GM04503 (cell line): ENCODE measurements at places on chromosomes 3 and 15.

DNA sequence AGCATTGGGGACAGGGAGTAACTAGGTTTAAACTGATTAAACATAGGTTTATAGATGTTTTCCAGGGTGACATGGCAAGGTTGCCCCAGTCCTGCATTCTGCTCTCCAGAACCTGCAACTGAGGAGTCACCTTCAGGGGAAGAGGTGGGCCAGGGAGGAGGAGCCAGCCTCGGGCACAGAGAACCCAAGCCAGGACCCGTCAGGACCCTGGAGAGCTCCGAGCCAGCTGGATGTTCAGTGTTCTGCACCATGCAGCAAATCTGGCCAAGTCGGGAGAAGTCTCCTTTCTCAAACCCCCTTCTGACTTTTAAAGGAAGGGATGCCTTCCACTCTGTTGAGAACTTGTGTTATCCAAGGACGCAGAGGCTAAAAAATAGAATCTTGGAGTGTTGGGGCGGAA lies 62.1 kb upstream of the SLC6A11 start:
- no peak for DNase-seq

DNA sequence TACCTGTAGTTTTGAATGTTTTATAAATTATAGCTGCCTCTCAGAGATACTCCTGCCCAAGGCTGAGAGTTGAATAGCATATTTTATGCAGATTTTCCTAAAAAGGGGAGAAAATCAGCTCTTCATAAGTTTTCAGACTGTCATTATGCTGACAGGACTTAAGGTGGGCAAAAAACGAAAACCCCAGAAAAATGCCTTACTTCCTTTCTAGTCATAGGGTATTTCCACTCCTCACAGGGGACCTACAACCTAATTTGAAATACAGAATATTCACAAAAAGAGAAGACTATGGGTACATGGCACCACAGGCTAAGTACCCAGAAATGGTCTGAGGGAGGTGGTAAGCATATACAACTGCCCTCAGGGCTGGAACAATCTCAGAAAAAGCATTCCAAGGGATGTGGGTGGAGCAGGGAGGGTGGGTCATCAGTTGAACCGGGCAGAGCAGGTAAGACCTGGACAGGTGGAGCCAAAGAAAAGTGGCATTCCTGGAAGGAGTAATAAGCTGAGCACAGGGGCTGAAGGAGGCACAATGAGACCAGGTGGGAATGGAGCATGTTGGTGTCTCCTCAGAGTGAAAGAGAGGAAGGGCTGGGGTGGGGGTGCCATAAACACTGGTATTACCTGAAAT lies 10.6 kb upstream of the OXSR1 start:
- no peak for DNase-seq

DNA sequence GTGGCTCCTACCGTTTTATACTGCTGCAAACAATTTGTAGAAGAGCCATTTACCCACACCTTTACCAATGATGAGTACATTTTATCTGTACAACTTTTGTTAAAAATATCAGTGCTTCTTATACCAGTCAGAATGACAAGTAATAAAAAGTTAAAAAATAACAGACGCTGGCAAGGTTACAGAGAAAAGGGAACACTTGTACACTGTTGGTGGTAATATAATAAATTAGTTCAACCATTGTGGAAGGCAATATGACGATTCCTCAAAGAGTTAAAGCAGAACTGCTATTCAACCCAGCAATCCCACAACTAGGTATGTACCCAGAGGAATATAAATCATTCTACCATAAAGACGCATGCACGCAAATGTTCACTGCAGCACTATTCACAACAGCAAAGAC lies 51.9 kb downstream of the ARRDC4 start:
- no peak for DNase-seq

DNA sequence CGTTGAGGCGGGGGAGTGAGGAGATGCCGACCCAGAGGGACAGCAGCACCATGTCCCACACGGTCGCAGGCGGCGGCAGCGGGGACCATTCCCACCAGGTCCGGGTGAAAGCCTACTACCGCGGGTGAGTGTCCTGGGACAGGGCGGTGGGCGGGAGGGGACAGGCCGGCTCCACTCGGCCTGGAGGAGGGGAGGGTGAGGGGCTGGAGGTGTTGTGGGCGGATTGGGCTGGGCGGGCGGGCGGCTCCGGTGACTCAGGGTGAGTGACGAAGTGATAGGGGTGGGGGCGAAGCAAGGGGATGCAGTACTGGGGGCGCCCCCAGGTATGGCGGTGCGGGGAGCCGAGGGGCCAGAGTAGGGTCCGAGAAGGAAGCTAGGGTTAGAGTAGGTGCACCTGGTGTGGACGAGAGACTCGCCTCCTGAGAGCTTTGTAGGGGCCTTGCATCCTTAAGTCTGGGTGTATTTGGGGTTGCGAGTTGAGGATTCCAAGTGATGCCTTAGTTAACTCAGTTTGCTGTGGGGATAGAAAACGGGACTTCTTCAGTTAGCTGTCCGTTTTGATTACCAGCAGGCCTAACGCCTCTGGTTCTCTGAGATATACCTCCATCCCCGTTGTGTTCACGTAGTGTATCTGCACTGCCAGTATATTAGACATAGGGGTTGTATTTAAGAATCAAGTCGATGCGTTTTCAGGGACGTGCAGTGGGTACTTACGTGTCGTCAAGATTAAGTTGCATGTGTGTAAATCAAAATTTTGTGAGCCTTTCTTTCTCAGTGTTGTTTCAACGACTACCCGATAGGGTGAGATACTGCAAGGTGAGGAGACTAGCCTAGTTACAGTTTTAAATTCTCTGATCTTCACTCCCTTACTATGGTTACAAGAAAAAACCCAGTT lies 670 bp downstream of the PRKCI start:
- no peak for DNase-seq

DNA sequence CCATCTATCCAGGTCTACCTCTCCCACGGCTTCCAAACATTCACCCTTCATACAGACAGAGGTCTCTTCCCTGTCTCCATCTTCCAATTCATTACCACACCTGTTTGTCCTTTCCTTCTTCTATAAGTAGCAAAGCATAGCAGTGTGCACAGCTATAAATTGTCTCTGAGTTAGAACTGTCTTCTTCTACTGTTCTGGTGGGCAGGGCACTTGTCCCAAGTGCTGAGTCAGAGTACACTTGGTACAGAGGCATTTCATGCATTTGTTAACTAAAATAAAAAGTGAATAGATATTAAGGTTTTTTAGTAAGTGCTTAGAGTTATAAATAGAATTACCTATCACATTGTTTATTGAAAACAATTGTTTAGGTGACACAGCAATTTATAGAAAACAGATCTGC lies 150.1 kb upstream of the CCDC54 start:
- DNase-seq = no peak

DNA sequence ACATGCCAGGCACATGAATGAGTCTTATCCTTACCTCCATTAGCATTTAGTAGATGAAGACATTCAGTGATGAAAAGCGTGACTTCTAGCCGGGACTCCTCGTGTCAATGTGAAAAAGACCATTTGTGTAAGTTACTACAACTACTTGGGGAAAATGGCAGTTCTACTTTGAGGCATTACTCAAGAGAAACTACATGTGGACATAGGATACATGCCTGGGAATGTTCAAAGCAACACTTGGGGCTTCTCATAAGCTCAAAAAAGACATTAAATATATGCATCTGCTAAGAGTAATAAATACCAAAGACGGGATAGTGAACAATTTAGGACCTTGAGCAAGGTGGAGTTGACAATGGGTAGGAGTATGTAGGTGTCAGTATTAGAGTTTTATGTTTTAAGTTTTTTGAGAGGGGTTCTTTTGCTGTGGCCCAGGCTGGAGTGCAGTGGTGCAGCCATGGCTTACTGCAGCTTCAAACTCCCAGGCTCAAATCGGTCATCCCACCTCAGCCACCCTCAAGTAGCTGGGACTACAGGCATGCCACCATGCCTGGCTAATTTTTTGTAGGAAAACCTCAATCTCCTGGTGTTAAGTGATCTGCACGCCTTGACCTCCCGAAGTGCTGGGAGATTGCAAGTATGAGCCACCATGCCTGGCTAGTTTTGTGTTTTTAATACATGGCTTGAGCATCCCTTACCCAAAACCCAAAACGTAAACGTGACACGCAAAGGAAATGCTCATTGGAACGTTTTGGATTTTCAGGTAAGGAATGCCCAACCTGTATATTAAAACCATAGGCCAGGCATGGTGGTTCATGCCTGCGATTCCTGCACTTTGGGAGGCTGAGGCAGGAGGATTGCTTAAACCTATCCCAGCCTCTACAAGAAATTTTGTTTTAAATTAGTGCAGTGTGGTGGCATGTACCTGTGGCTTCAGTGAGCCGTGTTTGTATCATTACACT lies 3.9 kb downstream of the RPLP1 start:
- DNase-seq = no peak

DNA sequence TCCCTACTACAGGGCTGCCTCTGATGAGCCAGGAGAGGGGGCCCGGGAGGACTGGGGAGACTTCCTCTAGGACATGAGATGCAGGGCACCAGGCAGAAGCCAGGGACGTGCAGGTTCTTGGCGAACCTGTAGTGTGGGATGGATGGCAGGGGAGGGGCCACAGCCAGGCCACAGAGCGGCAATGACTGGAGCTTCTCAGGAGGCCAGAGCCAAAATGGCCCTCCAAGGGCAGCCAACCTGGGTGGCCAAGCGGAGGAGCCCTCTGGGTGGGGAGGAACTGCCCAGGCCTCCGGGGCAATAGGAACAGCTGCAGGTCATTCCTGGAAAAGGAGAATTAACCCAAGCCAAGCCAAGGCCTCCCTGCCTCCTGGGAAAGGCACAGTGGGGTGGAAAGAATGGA lies 224.5 kb downstream of the XXYLT1 start:
- no peak for DNase-seq

DNA sequence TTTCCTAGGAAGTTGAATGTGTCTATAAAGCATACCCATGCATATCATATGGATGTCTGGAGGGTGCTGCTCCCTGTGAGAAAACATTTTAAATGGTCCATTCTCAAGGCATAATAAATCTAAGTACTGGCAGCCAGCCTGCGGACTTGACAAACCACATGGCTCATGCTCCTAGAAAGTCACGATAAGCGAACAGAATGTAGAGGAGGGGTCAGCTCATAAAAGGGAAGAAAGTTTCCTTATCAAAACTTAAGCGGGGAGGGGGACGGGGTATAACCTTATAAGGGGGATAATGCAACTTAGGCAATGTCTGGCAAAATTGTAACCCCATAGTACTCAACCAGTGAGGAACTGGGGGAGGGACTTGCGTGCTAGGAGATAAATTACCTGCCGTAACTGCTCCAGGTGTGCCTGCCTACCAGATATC lies 159.8 kb upstream of the LMCD1 start:
- no peak for DNase-seq

- no peak for DNase-seq
Measured at GRCh38 chr15:33941279-33942063, 26.8 kb upstream of the CHRM5 start.

DNA sequence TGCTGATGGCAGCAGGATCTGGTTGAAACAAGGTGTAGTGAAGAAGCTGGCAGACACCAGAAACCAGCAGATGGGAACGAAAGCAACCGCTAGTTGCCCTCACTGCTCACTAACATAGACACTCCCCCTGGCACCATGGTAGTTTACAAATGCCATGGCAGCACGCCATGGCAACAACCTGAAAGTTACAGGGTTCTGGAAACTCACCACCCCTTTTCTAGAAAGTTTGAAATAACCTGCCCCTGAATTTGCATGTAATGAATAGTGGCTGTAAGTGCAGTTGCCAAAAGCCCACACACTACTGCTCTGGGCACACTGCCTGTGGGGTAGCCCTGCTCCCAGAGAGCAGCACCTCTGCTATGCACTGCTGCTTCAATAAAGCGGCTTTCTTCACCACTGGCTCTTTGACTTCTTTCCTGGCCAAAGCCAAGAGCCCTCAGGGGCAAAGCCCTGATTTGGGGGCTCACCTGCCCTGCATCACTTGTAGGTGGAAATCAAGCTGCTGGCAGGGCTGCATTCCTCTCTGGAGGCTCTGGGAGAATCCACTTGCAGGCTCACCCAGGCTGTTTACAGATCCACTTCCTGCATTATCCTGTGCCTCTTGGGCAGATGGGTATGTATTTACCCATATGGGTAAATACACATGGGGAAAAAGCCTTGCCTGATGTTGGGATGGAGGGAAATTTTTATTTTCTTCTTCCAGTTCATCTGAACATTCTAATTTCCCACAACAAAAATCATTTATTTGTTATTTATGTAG lies 2.0 kb upstream of the GP9 start:
- no peak for DNase-seq

DNA sequence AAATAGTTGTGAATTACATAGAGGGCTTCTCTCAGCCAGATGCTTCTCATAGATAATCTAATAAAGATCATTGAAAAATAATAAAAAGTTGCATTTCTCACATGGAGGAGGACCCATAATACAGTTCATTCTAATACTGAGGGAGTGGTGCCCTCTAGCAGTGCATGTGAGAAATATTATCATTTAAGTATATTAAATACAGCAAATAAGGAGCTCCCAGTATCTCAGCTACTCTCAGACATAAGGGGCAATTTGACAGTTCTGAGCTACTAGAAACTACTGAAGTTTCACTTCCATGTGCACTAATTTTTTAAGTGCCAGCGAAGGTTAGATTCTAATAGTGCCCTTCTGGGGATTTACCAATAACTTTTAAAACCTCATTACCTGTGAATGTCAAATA lies 188.3 kb downstream of the IL5RA start:
- DNase-seq = no peak

GRCh38 chr15:50758712-50759205 lies 6.7 kb downstream of the SPPL2A start:
- no peak for DNase-seq

- DNase-seq = no peak
Measured at GRCh38 chr3:63998852-63999754, 24.2 kb downstream of the PSMD6 start.

GRCh38 chr15:62841269-62841628 lies 201.3 kb upstream of the TPM1 start:
- no peak for DNase-seq

DNA sequence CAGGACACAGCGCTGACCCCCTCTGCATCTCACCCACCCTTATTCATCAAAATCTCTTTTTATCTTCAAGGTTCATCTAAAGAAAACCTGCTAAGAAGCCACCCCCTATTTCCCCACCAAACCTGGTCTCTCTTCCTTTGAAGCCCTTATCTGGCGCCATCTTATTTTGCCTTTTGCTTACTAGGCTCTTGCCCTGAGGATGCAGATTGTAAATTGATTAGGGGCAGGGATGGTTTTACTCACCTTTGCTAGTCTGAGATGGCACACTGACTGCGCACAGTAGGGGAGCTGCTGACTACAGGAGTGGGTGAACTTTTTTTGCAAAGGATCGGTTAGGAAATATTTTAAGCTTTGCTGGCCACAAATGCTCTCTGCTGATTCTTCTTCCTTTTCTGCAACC lies 78.9 kb upstream of the BHLHE40 start:
- DNase-seq = no peak
